ENCODE measurements at places on chromosomes 11 and 22.

DNA sequence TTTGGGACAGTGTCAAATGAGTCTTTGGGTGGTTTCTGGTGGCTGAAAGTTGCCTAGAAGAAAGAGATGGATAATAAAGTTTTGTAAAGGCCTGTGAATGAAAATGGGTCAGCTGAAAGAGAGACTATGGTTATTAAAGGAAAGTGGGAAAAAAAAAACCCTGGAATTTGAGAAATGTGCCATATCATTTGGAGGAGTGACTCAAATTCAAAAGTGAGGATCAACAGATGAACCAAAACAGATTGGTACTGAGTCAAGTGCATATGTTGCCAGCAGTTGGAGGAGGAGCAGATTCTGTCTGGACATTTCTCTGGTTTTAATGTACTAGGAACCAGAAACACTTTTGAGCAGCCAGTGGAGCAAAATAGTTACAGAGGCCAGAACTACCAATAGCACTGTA lies 339.8 kb downstream of the KCNA4 start:
- no peak for DNase-seq

DNA sequence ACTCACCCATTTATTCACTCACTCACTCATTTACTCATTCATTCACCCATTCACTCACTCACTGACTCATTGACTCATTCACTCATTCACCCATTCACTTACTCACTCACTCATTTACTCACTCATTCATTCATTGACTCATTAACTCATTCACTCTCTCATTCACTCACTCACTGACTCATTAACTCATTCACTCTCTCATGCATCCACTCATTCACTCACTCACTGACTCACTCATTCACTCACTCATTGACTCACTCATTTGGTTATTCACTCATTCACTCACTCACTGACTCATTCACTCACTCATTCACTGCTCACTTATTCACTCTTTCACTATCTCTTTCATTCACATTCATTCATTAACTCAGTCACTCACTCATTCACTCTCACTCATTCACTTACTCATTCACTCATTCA lies 2.5 kb upstream of the MUC5AC start:
- DNase-seq, result no peak

- no peak for DNase-seq
Observed at GRCh38 chr11:94450048-94450447, 43.6 kb downstream of the MRE11 start.

GRCh38 chr11:76806608-76807205 lies 23.6 kb downstream of the TSKU start:
- DNase-seq, result no peak

- DNase-seq, result no peak
Observed at GRCh38 chr11:57095417-57095816, 86.3 kb upstream of the LRRC55 start.

DNA sequence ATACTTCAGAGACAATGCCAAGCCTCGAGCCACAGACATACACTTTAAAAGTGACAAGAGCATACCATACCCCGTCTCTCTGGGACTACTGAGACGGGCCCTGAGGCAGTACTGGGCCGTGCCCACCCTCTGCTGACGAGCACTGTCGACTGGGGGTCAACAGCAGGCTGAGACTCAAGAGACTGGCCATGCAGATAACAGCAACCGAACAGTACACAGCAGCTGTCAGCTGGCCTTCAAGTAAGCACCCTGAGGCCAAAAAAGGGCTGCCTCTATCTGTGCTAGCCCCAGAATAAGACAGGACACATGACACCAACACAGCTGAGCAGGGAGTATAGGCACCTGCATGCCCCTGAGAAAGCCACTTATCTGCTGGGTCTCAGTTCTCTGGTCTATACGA lies 18.9 kb upstream of the TMEM121B start:
- no peak for DNase-seq

DNA sequence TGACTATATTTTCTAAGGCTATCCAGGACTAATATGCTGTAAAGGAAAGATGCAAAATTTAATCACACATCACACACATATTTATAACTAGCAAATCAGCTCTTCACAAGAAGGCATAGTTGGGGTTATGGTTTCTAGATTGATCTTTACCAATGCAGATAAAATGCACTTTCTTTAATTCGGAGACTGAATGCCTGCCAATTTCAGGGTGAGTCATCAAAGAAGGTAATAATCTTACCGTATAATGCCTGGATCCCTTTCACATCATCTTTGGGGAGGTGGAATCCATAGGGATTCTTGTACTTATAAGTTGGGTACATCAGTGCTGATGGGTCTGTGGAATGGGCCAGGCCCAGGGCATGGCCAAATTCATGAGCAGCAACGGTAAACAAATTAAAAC lies 16.4 kb downstream of the MMP20 start:
- no peak for DNase-seq

DNA sequence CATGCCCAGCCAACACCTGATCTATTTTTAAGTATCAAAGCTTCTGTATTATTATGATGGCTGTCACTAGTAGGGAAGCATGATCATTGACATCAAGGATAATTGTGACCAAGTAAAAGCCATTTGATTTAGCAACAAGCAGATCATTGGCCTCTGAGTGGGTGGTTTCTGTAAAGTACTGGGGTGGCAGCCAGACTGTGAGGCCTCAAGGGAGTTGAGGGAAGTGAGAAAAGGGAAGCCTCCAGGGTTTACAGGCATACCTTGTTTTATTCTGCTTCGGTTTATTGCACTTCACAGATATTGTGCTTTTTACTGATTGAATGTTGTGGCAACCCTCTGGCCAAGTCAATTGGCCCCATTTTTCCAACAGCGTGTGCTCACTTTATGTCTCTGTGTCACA lies 60.1 kb downstream of the PRR5L start:
- no peak for DNase-seq

GRCh38 chr11:100681064-100681502 lies 6.0 kb upstream of the ARHGAP42 start:
- DNase-seq, result no peak

DNA sequence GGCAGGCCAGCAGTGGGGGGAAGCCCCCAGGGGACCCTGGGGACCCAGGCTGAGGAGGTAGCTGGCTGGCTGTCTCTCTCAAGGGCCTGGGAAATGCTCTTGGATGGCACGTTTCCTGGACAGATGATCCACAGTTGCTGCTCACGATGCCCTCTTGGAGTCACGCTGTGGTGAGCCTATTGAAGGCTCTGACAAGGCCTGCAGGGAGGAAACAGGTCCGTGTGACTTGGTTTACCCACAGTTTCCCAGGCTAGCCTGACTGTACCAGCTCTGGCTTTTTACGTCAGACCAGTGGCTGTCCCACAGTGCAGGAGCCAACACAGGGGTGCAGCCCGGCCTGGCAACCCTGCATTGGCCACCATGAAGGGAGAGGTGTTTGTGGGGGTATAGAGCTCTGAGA lies 29.2 kb upstream of the PPARA start:
- no peak for DNase-seq

DNA sequence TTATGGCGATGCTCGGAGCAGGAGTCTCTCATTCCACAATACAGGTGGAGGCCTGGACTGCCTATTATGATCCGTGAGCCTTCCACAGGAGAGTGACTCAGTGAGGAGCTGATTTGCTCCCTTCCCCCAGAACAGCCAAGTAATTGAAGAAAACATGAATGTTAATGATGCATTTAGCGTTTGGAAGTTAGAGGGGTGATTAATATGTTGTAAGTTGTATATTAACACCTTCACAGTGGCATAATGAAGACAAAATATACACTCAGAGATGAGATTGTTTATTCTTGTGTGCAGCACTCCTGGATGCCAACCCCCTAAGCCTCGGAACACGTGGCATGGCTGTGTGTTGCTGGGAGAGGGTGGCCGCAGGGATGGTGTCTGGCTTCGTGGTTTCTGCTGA lies 98.6 kb downstream of the GRIK4 start:
- no peak for DNase-seq

DNA sequence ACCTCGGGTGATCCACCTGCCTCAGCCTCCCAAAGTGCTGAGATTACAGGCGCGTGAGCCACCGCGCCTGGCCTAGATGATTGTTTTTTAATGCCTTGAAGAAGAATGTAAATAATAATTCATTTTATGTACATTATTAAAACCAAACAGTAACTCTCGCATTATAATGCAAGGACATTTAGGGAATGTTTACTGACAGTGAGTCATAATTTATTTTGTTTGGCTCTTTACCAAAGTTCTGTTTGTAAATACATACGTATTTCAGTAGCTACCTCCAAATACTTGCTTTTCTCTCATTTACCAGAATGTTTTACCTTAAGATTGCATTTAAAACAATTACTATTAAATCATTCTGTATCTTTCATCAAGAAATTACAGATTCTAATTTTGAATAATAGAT lies 3.0 kb downstream of the RAB39A start:
- no peak for DNase-seq

GRCh38 chr11:73189723-73190556 lies 28.1 kb upstream of the P2RY2 start:
- no peak for DNase-seq

- no peak for DNase-seq
Observed at GRCh38 chr11:5691964-5692361, 2.4 kb downstream of the TRIM22 start.

GRCh38 chr22:20180245-20180630 lies 29.4 kb upstream of the CCDC188 start:
- no peak for DNase-seq

DNA sequence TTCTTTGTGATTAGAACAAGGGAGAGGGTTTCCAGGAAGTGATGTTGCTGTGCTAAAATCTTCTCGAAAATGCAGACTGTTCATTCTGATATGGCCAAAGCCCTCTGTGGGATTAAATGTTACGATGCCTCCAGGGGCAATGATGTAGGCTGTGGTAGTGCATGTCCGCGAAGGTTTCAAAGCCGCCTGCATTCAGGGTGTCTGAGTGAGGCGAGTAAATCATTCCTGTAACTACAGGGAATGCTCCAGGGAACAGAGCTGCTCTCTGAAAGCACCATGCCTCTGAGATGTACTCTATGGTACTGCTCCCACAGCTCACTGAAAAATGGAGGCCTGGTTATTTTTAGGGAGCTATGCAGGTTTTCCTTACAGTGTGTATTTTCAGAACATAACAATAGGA lies 21.2 kb downstream of the PDGFD start:
- DNase-seq, result no peak

DNA sequence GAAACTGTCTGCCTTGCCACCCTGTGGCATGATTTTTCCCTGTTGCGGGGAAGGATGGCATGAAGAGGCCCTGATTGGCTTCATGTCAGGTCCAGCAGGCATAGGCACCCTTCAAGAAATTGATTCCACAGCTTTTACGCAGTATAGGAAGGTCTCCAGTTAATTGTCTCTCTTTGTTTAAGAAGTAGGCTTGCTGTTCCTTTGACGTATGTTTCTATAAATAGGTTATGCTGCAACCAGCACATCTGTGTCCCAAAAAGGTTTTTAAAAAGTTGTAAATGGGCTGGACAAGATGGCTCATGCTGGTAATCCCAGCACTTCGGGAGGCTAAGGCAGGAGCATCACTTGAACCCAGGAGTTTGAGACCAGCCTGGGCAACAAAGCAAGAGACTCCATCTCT lies 62.6 kb downstream of the CD6 start:
- DNase-seq, result no peak

- no peak for DNase-seq
Observed at GRCh38 chr11:111559800-111560464, 19.4 kb downstream of the LAYN start.

DNA sequence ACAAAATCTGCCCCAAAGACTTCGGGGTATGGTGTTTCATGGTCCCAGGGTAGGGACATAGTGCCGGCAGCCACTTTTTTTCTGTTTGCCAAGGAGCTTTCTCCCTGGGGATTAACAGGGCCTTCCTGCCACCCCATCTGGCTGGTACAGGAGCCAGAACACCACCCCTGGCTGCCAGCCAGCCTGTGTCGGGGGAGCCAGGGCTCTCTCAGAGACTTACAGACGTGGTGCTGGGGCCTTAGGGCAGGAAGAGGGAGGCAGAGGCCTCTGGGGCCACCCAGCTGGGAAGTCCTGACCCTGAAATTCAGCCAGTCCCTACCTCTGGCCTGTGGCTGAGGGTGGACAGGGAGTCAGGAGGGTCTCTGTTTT lies 52.4 kb upstream of the CDON start:
- DNase-seq, result no peak

GRCh38 chr11:67983951-67984350 lies 19.9 kb downstream of the UNC93B1 start:
- no peak for DNase-seq

DNA sequence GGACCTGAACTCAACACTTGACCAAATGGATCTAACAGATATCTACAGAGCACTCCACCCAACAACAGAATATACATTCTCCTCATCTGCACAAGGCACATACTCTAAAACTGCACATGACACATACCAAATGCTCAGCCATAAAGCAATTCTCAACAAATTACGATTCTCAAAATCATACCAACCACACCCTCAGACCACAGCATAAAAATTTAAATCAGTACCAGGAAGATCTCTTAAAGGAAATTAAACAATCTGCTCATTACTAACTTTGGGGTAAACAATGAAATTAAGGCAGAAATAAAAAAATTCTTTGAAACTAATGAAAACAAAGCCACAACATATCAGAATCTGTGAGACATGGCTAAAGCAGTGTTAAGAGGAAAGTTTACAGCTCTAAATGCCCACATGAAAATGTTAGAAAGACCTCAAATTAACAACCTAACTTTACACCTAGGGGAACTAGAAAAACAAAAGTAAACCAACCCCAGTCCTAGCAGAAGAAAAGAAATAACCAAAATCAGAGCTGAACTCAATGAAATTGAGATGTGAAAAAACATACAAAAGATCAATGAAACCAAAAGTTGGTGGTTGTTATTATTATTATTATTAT lies 37.2 kb downstream of the TMEM123 start:
- DNase-seq, result no peak

- no peak for DNase-seq
Observed at GRCh38 chr11:22203281-22203680, 10.4 kb downstream of the ANO5 start.

DNA sequence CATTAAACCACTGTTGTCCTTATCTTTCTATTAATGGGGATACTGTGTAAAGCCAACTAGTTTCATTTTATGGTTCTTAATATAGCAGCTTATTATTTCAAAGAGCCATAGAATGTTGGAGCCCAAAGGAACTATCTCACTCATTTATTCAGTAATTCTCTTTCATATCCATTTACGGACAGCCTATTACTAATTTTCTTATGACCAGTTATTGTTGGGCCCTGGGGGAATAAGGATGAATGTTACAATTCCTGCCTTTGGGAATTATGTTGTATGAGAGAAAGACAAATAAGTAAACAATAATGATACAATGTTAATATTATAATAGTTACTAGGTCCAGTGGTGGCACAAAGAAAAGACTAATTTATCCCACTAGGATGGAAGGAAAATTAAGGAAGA lies 52.4 kb downstream of the AAMDC start:
- no peak for DNase-seq

GRCh38 chr22:25350551-25350971 lies 131.1 kb downstream of the CRYBB2 start:
- no peak for DNase-seq

- no peak for DNase-seq
Observed at GRCh38 chr22:33883961-33884808, 36.1 kb downstream of the LARGE1 start.
